Chondrocyte (in vitro differentiated cells): ENCODE measurements at places on chromosomes 2 and 18. TPM values are rescaled to one million over a fixed set of nuclear protein-coding genes. Genes with fewer than 3 reads are reported as not detected.
A peak's percentile ranks its signal among the peaks of the same experiment; 100 is the strongest.

- H3K27ac ChIP-seq: no peak overlapping the region
- no peaks in the 10 kb centered on the region for H3K27me3 ChIP-seq
- peaks cover 7% of the 10 kb centered on the region for H3K36me3 ChIP-seq
Observed at GRCh38 chr2:159411460-159411859, 125.0 kb upstream of the WDSUB1 start.

DNA sequence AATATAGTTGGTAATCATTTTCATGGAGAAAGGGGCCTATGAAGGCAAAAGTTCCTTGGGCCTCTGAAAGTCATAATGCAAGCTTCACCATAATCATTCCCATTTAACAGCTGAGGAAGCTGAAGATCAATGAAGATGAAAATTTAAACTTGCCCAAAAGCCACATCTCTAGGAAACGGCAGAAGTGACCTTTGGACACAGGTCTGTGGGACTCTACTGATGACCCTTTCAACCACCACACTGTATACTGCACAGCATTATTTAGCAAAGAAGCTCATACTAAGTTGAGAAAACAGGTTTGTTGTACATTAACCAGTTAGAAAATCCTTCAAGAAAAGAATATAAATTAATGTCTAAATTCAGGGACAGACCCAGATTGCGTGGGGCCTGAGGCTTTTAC is 51.6 kb upstream of the ACTR3 start:
- no peak overlapping the region for H3K27ac ChIP-seq
- no peaks in the 10 kb centered on the region for H3K36me3 ChIP-seq
- H3K4me1 ChIP-seq: no peaks in the 10 kb centered on the region
- no peaks in the 10 kb centered on the region for H3K27me3 ChIP-seq
- no peak overlapping the region for H3K4me3 ChIP-seq

DNA sequence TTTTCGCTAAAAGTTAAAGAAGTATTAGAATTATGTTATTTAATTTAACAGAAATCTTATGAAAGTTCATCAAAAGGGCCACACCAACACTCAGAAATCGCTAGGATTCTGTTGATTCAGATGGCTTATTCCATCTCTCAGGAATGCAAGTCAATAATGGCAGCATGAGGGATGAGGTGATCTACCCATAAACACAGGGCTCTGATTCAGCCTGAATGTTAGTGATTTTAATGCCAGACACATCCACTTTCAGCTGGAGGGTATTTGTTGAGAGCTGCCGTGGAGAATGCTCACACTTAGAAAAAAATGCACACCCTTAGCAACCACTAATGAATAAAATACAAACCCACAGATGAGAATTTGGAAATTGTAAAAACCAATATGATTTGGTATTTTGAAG is 173.3 kb upstream of the ERBB4 start:
- H3K27ac ChIP-seq: no peak overlapping the region
- no peak for DNase-seq

DNA sequence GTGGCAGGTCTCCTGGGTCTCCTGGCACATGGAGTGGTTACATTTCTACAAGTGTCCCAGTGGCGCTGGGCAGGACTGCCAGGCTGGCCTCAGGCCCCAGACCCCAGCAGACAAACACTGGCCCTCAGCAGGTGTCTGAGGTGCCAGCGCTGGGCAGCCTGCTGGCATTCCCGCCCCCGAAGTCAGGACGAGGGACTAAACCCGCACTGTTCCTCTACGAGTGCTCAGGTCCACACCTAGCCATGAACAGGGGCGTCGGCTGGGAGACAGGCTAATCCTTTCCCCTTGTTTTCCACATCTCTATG is 12.8 kb downstream of the SNED1 start:
- no peaks in the 10 kb centered on the region for H3K36me3 ChIP-seq
- H3K4me3 ChIP-seq: no peak overlapping the region
- DNase-seq: peak; percentile 76
- peaks cover 20% of the 10 kb centered on the region for H3K4me1 ChIP-seq

GRCh38 chr2:183255411-183255810 is 131.2 kb downstream of the NUP35 start:
- no peaks in the 10 kb centered on the region for H3K36me3 ChIP-seq
- no peaks in the 10 kb centered on the region for H3K4me1 ChIP-seq
- H3K27me3 ChIP-seq: no peaks in the 10 kb centered on the region
- H3K27ac ChIP-seq: no peak overlapping the region
- H3K4me3 ChIP-seq: no peak overlapping the region

AFF3 gene
- total RNA-seq: 113 to 172 TPM (median 127 TPM) in 3 replicates

CYBRD1 gene
- 84.5 to 139 TPM (median 88.5 TPM) in 3 replicates for total RNA-seq

ZNF514 gene
- 12.1 to 16.3 TPM (median 14.3 TPM) in 3 replicates for total RNA-seq
